ENCODE measurements at places on chromosomes 1 and 21. TPM values are rescaled to one million over a fixed set of nuclear protein-coding genes. Genes with fewer than 3 reads are reported as not detected.

ZNF684 gene
- total RNA-seq, result 5.8 TPM

GRCh38 chr21:31837618-31838390, 35.0 kb upstream of the HUNK start:
- no peak for DNase-seq

DNA sequence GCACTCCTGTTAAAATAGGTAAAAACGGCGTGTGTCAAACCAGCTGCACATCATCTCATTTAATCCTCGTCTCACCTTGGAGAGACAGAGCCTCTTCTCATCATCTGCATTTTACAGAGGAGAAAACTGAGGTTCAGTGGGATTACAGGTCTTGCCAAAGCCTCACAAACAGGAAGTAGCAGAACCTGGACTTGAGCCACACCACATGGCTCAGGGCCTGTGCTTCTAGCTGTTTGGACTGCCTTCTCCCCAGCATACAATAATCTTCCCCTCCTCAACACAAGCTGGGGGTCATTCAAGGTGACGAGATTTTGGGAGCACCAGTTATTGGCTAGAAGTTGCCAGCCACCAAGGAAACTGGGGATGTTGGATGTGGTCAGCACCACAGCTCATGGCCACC, 167.9 kb upstream of the ZC3H12A start:
- no peak for DNase-seq

GRCh38 chr21:42039911-42040351, 29.8 kb upstream of the ZBTB21 start:
- DNase-seq, result no peak

DNA sequence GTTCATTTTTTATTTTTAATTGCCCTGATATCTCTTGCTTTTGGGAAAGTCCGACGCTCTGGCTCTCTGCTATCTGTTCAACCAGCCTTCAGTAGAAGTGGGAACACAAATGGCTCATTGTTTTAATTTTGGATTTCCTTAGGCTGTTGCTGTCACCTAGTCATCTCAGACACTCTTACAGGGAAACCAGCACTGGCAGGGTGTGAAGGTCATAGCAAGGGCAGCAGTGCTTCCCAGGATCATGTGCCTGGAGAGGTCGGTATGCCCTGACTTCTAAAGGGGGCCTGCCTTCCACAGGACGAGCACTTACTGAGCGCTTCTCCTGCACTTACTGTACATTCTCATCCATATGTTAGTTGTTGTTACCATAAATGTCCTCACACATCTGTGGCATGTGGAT, 224.2 kb downstream of the DISC1 start:
- no peak for DNase-seq
